ENCODE measurements at places on chromosomes 12 and 14.

DNA sequence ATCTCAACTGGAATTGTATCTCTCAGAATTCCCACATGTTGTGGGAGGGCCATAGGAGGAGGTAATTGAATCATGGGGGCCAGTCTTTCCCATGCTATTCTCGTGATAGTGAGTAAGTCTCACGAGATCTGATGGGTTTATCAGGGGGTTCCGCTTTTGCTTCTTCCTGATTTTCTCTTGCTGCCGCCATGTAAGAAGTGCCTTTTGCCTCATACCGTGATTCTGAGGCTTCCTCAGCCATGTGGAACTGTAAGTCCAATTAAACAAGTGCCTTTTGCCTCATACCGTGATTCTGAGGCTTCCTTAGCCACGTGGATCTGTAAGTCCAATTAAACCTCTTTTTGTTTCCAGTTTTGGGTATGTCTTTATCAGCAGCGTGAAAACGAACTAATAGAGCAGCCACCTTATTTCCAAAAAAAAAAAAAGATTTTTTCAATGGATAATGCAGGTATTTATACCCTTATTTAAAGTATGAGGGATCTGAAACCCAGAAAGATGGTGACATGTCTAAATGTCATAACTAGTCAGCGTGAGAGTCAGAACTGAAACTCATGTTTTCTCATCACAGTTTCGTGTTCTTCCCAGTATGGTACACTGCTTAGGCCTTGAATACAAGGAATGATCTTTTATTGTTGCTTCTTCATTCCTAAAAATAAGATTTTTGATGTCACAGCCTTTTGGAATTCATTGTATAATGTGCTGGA, 89.6 kb downstream of the ERC1 start:
- no peak for DNase-seq

- no peak for DNase-seq
Measured at GRCh38 chr12:104479123-104479662, 22.4 kb downstream of the CHST11 start.

GRCh38 chr14:104806625-104807465, 5.9 kb downstream of the ZBTB42 start:
- no peak for DNase-seq

GRCh38 chr12:82803201-82803600, 116.5 kb downstream of the TMTC2 start:
- DNase-seq = no peak

- DNase-seq = no peak
Measured at GRCh38 chr12:3442397-3442796, 48.6 kb upstream of the PRMT8 start.

DNA sequence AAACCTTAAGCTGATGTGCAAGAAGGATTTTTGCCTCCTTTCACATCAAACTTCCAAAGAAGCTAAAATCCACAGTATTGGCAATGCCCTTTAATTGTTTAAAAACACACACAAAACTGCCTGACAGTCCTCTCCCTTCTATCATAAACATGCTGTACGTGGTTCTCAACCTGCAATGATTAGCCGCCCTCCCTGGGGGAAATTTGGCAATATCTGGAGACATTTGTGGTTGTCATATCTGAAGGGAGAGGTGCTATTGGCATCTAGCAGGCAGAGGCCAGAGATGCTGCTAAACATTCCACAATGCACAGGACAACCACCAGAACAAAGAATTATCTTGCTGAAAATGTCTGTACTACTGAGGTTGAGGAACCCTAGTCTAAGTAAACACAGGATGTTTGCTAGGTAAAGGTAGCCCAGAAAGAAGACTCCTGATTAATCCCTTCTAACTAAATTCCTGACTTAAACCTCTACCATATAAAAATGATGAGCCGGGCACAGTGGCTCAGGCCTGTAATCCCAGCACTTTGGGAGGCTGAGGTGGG, 1.2 kb downstream of the ACOT6 start:
- DNase-seq = no peak

- DNase-seq = peak; percentile 42
Measured at GRCh38 chr14:102554821-102555819, 37.3 kb upstream of the RCOR1 start.

Measured in fibroblast of skin of scalp (primary cell).